ENCODE measurements at places on chromosomes 6 and 20.

DNA sequence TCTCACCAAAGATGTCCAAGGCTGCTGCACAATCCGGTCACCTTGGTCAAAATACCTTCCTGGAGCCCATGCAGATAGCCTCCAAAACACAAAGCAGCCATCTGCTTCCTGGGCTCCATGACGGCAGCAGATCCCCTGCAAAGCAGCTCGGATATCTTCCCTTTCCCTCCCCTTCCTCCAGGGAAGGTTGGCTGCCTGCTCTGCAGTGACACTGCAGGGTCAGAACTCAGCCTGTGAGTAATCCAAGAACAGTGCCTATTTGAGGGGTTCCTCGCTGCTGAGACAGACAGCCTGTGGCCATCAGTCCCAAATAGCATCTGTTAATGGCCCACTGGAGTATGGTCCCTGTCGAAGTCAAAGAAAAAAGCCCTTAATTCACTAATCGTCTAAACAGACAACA, 270.8 kb downstream of the PREX1 start:
- no peak for DNase-seq

DNA sequence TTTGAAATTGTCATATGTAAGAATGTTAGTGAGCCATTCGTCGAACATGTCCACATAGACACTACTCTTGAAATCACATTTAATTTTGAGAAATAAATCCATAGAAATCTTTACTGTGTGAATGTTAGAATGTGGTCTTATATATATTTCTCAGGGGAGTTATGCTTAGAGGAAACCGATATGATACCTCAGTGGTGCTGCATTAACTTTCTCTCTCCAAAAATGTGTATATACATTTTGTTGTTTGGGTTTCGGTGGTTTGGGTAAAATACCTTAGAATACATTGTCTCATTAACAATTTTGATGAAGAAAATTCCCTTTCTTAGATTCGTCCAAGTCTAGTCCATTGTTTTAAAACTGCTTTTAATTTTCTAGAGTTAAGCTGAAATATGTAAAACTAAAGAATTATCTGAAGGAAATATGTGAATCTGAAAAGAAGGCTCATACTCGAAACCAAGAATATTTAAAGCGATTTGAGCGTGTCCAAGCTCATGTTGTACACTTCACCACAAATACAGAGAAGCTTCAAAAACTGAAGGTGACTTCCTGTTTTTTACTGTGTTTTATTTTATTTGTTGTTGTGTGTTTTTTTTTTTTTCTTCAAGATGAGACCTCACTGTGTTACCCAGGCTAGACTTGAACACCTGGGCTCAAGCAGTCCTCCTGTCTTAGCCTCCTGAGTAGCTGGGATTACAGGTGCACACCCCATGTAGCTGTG, 10.3 kb downstream of the KIZ start:
- DNase-seq = no peak

DNA sequence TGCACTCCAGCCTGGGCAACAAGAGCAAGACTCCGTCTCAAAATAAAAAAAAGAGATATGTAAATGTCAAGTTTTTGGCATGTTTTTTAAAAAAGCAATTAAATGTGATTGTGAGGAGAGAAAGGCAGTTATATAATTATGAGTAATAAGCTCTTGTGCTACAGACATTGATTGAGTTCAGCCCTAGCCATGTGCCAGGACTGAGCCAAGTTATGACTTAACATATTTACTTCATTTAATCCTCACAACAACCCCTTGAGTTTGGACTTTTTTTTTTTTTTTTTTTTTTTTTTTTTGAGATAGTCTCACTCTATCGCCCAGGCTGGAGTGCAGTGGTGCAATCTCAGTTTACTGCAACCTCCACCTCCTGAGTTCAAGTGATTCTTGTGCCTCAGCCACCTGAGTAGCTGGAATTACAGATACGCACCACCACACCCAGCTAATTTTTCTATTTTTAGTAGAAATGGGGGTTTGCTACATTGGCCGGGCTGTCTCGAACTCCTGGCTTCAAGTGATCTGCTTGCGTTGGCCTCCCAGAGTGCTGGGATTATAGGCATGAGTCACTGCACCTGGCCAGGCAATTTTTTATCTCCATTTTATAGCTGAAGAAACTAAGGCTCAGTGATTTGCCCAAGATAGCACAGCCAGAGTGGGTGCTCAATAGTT, 15.0 kb upstream of the CSE1L start:
- no peak for DNase-seq

- DNase-seq = no peak
Observed at GRCh38 chr6:144211160-144211559, 60.8 kb downstream of the STX11 start.

- DNase-seq = no peak
Observed at GRCh38 chr20:17735959-17736621, 36.3 kb downstream of the BANF2 start.

DNA sequence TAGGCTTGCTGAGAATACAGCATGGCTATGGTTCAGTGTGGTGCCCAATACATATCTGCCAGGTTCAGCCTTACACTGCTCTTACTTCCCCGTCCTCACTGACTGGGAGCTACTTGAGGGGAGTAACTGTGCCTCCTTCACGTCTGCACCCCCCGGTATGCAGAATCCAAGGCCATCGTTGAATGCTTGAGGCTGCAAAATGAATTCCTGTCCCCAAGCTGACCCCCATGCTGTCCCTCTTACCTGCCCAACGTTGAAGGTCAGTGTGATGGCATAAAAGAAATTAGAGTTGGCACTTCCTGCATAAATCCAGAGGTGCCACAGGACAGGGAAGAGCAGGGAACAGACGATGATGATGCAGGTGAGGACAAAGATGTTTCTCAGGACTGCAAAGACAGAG, 16.3 kb downstream of the MAP1LC3A start:
- no peak for DNase-seq

DNA sequence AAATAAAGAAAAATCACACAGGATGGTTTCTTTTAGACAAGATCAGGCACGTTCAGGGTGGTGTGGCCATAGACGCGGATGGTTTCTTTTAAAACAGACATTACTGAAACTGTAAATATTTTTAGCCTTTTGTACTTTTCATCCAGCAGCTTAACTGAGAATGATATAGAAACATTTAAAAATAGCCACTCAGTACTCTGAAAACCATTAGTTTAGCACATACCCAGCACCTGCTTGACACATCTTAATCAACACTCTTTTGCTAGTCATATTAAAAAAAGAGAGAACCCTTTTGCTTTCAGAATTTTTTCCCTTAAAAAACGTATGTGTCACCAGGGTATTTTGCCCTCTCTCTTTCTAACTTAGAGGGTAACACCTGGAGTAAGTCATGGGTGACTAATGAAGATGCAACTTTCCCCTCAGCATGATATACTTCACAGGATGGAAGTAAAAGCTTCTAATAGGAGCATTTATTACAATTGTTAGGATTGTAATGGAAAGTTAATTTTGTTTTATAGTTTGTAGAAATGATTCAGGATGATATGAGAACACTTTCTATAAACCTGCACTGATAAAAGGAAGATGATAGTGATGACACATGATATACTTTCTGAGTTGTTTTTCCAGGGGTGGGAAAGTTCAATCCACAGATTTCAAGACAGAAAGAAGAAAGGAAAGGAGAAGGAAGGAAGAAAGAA, 45.2 kb downstream of the BACH2 start:
- DNase-seq = no peak

- DNase-seq = no peak
Observed at GRCh38 chr6:10567256-10568026, 46.3 kb downstream of the GCNT2 start.

DNA sequence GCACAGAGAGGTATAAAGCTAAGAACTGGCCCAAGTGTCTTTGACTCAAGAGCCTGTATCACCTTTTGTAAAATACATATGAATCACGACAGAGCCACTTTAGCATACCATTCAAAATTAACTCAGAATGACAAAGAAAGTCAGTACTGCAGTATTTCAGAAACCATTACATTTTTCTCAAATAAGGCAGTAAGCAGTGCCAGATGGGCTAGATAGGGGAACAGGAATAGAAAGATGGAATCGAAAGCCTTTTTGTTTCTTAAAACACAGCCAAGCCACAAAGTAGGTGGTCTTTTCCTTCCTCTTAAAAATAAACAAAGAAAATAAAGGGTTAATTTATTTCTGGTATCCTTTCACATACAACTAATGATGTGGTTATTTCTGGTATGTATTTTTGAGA, 10.3 kb downstream of the CLDN20 start:
- no peak for DNase-seq

- no peak for DNase-seq
Observed at GRCh38 chr20:59648466-59649070, 44.2 kb downstream of the PHACTR3 start.

DNA sequence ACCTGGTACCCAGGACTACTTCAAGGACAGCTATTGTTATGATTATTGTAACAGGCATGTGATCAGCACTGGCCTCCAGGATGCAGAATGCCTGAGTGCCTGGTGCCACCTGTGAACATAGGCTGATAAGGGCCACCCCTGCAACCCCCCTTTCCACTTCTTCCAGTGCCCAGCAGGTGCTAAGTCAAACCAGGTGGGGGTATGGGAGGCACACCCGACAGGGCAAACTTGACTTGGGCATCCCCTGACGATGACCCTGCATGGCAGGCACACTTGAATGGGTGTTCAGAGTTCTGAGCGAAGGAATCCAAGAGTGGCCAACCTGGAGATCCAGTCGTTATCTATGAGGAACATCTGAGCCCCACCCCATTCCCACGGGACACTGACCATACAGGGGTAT, 3.4 kb downstream of the ADA start:
- DNase-seq = no peak

DNA sequence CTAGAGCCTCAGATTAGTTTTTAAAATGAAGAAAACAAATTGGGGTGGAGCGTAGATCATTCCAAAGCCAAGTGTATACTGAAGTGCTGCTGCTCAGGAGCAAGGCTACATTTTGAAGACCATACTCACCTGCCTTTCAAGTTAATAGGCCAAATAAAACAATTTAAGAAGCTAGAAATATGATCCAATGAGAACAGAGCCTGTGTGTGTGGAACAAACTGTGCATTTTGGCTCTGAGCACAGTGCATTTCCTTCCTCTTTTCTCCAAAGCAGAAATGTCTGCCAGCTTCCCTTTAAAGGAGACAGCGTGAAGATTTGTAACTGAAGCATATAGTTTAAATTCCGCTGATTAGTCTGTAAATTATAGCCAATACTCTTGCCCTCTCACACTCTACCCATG, 3.2 kb upstream of the IFNGR1 start:
- DNase-seq = no peak

GRCh38 chr6:125913864-125914351, 42.7 kb upstream of the HINT3 start:
- DNase-seq = no peak

- DNase-seq = no peak
Observed at GRCh38 chr6:167746975-167747374, 79.7 kb upstream of the AFDN start.

GRCh38 chr6:61193771-61194170, 1092.3 kb downstream of the KHDRBS2 start:
- DNase-seq = no peak

DNA sequence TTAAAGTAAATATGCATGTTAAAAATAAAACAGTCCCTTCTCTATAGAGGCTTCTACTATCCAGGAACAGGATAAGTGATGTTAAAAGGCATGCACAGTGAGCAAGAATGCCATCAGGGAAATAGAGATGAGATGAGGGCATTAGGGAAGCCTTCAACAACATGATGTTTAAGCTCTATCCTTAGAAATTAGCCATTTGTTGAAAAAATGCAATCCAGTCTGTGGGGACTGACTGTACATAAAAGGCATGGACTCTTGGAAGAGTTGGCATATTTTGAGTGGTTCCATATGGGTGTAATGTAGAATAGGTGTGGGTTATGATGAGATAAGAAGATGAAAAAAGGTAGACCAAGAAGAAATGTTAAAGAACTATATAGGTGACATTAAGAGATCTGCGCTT, 5.8 kb downstream of the KIAA0319 start:
- DNase-seq = no peak

GRCh38 chr6:154462425-154462824, 48.1 kb downstream of the CNKSR3 start:
- no peak for DNase-seq

GRCh38 chr20:31695849-31696804, 26.5 kb downstream of the BCL2L1 start:
- DNase-seq = no peak

- DNase-seq = peak; percentile 36
Observed at GRCh38 chr6:31822036-31822821, 5.3 kb upstream of the HSPA1B start.

DNA sequence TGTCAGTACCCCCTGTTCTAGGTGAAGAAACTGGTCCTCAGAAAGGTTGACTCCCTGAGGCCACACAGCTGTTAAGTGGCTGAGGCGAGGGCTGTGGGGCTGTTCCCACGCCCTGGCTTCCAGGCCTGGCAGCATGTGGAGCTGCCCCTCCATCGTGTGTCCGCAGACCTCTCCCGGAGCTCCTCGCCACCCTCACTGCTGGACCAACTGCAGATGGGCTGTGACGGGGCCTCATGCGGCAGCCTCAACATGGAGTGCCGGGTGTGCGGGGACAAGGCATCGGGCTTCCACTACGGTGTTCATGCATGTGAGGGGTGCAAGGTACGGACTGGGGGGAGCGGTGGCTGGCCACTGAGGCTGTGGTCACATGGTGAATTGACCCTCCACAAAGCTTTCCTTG, 32.2 kb upstream of the FANCE start:
- DNase-seq = no peak

- no peak for DNase-seq
Observed at GRCh38 chr6:137977814-137978213, 110.8 kb downstream of the TNFAIP3 start.

- DNase-seq = no peak
Observed at GRCh38 chr20:44805335-44805978, 4.9 kb downstream of the RIMS4 start.

- DNase-seq = no peak
Observed at GRCh38 chr6:48068278-48069251, 42.4 kb downstream of the PTCHD4 start.

DNA sequence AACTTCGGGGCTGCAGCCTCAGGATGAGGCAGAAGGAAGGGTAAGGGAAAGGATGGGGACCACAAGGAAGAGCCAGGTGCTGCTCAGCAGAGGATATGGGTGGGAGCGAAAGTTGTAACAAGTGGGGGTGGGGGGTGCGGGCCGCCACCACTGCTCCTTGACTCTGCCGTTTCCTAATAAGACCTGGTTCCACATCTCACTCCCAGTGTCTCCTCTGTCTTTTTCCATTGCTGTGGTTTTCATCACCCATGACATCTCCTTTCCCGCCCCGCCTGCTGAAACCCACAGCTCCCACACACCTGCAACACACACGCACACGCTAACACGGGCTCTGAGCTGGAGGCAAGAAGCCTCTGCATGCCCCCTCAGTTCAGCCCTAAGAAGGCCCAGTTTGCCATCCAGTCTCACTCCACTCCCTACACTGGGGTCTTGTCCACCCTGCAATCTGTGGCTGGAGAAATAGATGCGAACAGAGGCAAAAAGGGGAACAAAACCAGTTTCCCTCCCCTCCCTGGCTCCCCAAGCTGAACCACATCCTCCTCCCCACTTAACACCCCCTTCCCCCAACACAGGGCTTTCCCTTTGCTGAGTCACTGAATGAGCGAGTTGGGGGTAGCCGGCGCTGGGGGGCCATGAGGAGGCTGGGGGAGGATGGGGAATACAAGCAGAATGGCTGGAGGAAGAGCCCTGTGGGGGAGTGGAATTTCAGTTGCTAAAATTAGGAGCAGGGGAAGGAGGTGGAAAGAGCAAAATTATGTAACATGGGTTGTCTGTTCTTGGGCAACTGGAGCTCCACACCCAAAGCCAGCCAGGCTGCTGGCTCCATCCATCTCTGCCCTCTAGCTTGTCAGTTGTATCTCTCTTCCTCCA, 11.5 kb downstream of the NFKBIL1 start:
- peak; percentile 42 for DNase-seq
